ENCODE measurements at places on chromosomes 4 and X.

GRCh38 chr4:74451214-74451661 is 6.3 kb downstream of the AREG start:
- no peak for DNase-seq

- DNase-seq, result no peak
These were observed 1512.9 kb downstream of the PCDH19 start for GRCh38 chrX:98897191-98897590.

GRCh38 chrX:105822138-105823091 is at the start of gene NRK:
NRK (plus strand) TSS chrX:105822539; CDS start chrX:105822846, 307 bp downstream.
- DNase-seq, result no peak

DNA sequence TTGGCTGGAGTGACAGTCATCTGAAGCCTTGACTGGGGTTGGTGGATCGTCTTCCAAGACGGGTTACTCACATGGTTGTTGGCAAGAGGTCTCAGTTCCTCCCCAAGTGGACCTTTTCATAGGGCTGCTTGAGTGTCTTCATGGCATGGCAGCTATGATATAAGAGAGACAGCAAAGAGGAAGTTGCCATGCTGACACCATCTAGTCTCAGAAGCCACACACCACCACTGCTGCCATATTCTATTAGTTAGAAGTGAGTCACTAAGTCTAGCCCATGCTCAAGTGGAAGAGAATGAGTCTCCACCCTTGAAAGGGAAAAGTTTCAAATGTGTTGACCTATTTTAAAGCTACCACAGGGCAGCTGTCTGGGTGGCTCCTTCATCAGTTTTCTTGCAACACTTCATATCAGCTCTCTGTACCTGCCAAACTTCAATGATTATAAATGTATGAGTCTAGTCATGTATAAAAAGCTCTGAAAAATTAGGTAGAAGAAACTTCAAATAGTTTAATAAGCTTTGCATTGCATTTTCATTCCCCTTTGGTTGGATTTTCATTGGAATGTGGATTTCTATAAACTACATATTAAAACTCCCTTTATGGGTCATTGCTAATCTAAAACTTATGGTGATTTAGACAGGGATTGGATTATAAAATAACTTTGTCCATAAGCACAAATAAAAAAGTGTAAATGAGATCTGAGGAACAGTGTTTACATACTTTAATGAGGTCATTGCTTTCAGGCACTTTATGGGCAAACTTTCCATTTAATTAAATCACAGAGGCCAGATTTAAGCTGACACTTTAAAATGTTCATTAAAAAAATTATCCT is 68.0 kb upstream of the ATXN3L start:
- no peak for DNase-seq

DNA sequence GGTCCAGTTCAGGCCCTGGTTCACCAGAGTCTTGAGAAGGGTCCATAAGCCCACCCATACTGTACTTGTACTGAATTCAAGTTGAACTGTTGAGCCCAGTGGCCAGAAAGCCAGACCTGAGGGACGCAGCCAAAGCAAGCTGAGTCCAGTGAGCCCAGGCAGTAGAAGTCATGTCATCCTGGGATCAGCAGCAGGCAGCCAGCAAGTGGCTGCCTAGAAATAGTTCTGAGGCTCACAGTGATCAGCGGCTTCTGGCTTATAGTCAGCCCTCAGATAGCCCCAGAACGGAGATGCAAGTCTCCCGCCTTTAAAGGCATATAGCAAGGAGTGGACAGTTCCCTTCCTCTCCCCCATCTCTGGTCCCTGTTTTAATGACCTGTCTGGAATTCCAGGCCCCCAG is 347.1 kb downstream of the FBXW7 start:
- no peak for DNase-seq

- DNase-seq, result no peak
These were observed 37.0 kb upstream of the HERC5 start for GRCh38 chr4:88419874-88420273.

- no peak for DNase-seq
These were observed 191.8 kb downstream of the ADAM29 start for GRCh38 chr4:175109933-175110332.

DNA sequence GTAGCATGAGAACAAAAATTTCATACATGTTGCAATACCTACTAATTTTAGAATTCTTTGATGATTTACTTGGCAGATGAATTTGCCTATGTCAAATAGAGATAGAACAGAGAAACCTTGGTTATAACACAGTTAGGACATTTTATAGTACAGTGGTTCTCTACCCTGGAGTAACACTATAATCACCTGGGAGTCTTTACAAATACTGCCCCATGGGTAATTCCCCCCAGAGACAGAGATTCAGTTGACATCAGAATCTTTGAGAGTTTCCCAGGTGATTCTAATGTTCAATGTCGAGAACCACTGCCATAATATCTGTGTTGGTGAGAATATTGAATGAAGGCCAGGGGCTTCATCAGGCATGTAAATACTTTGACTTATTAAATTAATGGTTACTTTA is 401.3 kb upstream of the NDST4 start:
- no peak for DNase-seq

GRCh38 chr4:112938461-112939058 is 110.9 kb upstream of the ANK2 start:
- no peak for DNase-seq

DNA sequence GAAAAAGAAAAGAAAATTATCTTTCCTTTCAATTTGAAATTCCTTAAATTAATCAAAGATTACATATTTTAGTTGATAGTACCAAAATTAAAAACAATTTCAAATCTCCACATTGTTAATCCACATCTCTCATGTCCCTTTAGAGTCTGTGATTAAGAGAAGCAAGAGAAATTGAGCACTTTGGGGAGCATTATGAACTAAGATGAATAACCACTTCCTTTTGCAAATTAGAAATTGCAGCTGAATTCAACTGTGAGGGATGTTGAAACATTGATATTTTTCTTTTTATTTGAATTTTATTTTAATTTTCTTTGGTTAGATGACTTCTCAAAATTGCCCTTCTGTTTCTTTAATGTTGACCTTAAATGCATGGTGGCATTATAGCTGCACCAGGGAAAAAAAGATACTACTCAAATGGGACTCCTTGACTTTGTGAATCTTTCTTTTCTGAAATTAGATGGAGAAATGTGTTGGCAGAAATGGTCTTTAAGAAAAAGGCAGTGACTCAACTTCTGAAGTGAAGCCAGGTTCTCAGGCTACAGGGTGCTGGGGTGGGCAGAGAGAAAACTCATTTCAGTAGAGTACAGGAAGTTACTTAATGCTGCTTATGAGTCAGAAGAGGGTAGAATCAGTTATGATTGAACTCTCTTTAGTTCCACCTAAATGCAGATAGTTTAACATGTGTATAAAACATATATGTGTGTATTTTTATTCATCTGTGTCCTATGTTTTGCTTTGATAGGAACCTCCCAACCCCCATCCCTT is 92.0 kb upstream of the TNIP3 start:
- peak; percentile 20 for DNase-seq

GRCh38 chrX:130139474-130140201 is 26.0 kb downstream of the AIFM1 start:
- no peak for DNase-seq

DNA sequence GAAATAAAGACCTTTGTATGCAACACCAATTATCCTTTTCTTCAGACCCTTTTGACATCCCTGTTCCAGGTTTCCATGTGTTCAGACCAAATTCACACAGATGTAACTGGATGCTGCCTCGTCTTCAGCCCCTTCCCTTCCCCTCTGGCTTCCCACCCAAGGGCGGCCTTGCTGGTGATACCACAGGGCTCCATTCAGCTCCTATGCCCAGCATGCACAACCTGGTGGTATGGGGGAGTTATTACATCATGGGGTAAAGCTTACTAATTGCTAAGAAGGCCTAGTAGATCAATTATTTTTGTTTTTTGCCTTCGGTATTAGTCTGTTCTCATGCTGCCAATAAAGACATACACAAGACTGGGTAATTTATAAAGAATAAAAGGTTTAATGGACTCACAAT is 317.0 kb upstream of the CXXC4 start:
- DNase-seq, result no peak

- no peak for DNase-seq
These were observed 313.2 kb downstream of the ANTXR2 start for GRCh38 chr4:79759793-79760192.

DNA sequence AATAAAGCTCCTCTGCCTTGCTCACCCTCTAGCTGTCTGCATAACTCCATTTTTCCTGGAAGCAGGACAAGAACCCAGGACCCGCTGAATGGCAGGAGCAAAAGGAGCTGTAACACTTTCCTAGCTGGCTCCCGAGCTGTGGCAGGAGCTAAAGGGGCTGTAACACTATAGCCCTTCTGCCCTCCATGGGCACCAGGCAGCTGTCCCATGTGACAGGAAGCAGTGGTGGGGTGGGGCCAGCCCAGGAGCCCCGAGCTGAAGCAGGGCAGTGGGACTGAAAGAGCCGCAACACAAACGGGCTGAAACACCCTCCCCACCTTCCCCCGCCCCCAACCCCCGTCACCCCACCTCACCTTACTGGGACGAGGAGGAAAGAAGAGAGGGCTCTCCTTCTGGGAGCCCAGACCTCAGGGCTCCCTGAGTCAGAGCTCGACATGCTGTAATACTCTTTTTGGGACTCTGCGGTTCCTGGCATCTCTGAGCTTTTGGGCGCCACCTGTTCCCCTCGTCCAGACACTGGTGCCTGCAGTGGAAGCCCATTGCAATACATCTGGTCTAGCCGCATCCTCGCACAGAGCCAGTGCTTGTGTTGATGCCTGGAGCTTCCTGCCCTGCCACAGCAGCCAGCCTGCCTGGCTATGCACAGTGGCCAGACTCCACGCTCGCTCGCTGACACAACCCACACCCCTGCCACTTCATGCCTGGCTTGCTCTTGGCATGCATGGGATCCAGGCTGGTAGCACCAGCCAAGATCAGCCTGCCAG is 39.4 kb downstream of the PPM1K start:
- DNase-seq, result peak; percentile 9

- no peak for DNase-seq
These were observed 350.0 kb downstream of the SLC7A11 start for GRCh38 chr4:137892134-137892533.

GRCh38 chr4:36206603-36207311 is 37.6 kb downstream of the ARAP2 start:
- DNase-seq, result no peak

- DNase-seq, result peak; percentile 61
These were observed 76.3 kb upstream of the TRIM2 start for GRCh38 chr4:153127760-153128494.
